ENCODE measurements at places on chromosomes 7 and 10.
A peak's percentile ranks its signal among the peaks of the same experiment; 100 is the strongest.

GRCh38 chr7:85851571-85852193, 664.8 kb upstream of the SEMA3D start:
- DNase-seq: no peak

DNA sequence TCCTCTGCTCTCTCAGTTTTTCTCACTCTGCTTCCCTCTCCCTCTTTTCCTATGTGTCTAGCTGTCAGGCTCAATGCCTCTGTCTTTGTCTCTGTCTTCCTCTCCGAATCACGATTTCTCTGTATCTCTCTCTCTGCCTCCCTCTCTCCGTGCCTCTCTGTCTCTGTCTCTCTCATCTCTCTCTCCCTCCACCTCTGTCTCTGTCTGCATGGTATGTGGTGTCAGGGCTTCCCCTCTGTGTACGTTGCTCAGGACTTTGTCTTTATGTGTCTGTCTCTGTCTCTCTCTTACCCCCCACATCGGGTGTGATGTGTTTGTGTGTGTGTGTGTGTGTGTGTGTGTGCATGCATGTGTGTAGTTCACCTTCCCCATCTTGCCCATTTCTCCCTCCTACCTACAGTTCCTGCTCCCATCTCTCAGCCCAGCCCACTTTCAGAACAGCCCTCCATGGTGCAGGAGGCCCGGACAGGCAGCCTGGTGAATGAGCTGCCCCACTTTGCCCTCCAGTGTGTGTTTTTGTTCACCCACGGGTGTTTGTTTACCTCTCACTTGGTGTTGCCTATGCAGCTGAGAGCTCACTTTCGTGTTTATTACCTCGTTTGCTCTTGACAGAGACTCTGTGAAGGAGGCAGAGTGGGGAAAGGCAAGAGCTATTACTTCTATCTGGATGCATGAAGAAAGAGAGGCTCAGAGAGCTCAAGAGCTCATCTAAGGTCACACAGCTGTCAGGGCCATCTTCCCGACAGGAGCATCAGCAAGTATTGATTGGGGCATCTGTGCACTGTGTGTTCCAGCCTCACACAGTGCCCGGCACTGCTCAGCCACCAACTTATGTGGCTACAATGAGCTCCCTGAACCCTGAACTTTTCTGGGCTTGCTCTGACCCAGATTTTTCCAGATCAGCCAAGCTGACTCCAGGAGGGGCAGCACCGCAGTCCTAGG, 163.5 kb upstream of the ZMIZ1 start:
- no peak for DNase-seq

DNA sequence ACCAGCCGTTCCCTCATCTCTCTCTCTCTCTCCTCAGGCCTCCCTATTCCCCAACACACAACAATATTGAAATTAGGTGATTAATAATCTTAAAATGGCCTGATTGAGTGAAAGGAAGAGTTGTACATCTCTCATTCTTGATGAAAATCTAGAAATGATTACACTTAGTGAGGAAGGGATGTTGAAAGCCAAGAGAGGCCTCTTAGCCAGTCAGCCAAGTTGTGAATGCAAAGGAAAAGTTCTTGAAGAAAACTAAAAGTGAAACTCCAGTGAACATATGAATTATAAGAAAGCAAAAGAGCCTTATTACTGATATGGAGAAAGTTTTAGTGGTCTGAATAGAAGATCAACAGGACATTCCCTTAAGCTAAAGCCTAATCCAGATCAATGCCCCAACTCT, 695.1 kb downstream of the GRID1 start:
- DNase-seq: no peak

GRCh38 chr7:1210321-1210978, 22.2 kb upstream of the UNCX start:
- DNase-seq: no peak

DNA sequence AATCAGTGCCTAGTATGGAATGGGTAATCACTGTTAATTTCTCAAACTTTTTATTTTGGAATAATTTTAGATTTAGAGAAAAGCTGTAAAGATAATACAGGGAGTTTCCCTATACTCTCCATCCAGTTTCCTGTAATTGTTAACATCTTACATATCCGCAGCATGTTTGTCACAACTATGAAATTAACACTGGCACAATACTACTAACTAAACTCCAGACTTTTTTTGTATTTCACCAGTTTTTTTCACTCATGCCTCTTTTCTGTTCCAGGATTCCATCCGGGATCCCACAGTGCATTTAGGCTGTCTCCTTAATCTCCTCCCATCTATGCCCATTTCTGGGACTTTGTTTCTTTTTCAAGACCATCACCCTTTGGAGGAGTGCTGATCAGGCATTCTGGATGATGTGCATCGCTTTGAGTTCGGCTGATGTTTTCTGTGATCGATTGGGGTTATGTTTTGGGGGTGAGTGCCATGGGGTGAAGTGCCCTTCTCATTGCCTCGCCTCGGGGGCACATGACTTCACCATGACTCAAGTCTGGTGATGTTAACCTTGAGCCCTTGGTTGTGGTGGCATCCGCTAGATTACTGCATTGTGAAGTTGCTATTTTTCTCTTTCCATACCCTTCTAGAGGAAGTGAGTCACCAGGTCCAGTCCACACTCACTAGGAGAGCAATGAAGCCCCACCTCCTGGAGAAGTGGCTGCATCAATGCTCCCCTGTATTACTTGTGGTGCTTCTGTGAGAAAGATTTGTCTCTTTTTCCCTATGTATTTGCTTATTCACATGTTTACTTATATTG, 43.9 kb upstream of the GRB10 start:
- no peak for DNase-seq

GRCh38 chr10:28317760-28318159, 14.9 kb upstream of the MPP7 start:
- DNase-seq: no peak

DNA sequence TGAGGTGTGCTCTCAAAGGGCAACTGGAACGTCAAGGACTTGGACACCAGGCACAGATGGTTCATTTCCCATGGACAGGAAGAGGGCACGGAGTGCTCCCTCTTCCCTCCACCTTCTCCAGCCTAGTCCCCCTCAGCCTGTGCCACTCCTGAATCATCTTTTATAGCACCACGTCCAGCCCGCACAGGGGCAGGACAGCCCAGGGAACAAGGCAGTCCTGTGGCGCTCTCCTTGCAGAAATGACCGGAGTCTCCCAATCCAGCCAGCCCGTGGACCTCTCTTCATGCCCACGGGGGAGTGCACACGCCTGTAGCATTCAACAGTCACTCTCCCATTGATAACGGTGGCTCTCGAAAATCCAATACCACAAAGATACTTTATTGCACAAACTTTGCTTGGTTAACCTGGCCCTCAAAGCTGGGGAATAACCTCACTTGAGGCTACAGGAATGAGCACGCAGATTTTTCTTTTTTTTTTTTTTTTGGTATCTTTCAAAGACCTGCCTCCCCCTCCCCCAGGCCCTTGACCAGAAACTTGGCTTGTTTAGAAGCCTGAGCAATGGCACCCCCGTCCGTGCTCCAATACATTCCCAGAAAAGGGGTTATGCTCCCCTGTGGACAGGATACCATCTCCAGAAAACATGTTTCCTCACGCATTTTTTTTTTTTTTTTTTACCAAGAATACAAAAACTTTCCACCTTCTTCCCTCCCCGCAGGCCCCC, 733 bp downstream of the PRKCQ start:
- DNase-seq: no peak

DNA sequence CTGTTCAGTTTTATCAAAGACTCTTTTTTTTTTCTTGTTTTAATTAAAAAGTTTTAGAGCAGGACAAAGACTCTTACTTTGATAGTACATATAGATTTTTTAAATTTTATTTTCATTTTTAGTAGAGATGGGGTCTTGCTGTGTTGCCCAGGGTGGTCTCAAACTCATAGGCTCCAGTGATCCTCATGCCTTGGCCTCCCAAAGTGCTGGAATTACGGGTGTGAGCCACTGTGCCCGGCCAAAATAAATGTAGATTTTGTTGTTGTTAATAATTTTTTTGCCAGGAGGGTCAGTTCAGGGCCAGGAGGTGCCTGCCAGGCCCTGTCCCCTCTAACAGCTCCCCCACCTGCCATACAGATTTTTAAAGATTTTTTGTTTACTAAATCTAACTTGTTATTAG, 17.0 kb downstream of the DENND10 start:
- no peak for DNase-seq

DNA sequence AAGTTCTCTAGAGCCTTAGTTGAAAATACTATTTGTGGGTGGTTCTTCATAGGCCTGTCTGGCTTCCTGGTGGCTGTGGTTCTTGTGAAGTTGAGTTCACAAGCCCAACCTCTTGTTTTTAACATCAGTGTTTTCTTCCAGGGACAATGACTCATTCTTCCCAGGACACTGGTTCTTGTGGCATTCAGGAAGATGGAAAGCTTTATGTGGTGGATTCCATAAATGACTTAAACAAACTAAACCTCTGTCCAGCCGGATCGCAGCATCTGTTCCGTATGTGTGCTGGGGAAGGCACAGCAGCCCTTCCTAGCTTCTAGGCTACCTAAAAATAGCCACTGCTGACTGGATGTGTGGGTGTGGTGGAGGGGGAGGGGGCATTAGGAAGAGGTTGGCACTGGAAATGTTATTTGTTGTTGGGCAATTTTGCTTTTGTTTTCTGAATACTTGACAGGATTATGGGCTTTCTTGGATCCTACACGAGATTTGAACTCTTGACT, 3.9 kb downstream of the LSMEM1 start:
- peak; percentile 25 for DNase-seq

GRCh38 chr10:94097656-94098055, 103.9 kb downstream of the PLCE1 start:
- DNase-seq: no peak

- DNase-seq: no peak
Measured at GRCh38 chr10:106874604-106874889, 290.0 kb downstream of the SORCS1 start.

Measured in right cardiac atrium (tissue), 5 donors.